ENCODE measurements at places on chromosomes 2 and 18.

- DNase-seq: peak; percentile 94
These were observed 2.7 kb downstream of the PER2 start for GRCh38 chr2:238285653-238286082.

DNA sequence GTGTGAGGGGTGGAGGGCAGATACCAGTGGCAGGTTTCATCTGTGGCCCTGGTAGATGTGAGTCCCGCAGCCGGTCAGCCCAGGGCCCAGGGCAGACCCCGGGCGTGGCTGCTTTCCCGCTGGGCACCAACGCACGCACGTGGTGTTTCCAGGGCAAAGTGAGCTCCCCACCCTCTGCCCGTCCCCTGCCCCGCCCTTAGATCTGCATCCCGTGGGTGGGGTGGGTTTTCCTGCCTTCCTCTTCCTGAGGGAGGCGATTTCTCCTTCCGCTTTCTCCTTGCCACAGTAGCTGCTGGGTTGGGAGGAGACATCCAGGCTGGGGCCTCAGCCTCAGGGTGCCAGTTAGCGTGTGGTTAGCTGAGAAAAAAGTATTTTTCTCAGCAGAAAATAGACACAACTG, 49.6 kb downstream of the ODC1 start:
- no peak for DNase-seq

- peak; percentile 56 for DNase-seq
These were observed 103.4 kb upstream of the RASGRP3 start for GRCh38 chr2:33372940-33373553.

GRCh38 chr2:232286001-232286868, 92.3 kb upstream of the ALPP start:
- no peak for DNase-seq

DNA sequence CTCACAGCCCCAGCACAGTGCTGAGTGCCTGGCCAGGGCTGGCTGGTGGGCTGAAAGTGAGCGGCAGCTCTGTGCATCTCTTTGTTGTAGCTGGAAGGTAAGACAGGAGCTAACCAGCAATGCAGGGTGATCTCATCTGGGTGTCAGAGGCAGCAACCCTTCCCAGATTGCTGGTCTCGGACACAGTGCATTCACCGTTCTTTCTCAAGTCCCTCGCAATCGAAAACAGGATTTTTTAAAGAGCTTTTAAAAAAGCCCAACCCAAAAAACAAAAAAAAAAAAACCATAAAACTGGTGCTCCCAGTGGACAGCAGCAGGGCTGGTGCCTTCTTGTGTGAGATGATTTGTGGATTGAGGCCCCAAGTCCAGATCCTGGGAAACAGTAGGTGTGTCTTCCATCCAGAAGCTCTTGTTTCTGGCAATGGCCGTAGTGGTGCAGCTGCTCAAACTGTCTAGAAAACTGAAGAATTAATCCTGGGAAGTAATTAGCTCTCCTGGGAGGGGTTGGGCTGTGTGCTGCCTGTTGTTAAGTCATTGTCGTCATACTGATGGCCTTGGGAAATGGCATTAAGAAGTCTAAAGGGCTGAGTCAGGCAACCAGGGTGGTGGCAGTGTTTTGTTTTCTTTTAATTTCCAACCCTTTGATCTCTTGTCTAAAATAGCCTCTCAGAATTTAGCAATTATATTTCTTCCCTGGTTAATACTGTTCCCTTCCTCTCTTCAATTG, 156.7 kb downstream of the KLHL29 start:
- DNase-seq: no peak

GRCh38 chr2:129733041-129733440, 246.4 kb upstream of the RAB6C start:
- no peak for DNase-seq

DNA sequence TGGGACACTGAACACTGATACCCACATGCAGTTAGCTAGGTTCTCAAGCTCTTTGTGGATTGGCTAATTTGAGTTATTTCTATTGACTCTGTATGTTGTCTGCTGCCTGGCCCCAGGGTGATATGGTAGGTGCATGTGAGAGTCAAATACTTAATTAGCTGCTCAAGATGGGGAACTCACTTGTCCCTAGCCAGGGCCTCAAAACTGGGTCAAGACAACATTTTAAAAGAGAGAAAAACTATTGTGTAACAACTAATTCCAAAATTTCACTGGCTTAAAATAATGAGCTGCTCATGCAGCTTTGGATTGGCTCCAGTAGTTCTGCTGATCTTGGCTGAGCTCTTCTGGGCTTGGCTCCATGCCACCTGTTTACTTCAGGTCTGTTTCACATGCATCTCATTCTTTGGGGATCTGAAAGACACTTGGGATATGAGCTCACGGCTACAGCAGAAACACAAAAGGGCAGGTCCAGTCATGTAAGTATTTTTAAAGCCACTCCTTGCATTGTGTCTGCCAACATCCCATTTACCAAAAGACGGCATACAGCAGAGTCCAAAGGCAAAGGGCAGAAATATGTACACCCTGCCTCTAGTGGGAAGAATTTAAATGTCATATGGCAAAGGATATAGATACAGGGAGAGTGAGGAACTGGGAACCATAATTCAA, 716.8 kb downstream of the SUCLG1 start:
- peak; percentile 8 for DNase-seq

- no peak for DNase-seq
These were observed 16.3 kb downstream of the ALLC start for GRCh38 chr2:3674066-3674845.

DNA sequence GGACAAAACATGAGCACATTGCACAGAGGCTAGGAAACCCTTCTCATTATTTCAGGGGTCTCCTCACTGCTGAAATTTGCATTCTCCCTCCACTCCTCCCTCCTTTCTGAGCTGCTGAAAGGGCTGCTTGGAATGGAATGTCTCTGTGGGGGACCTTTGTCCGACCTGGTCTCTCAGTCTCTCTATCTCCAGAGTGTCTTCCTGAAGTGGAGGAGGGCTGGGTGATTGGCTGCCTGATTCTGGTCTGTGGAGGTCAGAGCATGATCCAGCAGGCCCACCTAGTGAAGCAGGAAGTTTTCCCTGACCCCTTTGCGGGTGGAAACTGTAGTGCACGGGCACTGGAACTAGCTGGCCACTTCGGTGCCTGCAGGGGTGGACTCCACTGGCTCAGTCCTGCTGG, 560.5 kb upstream of the HS6ST1 start:
- no peak for DNase-seq

GRCh38 chr2:204900910-204901309, 355.6 kb downstream of the PARD3B start:
- peak; percentile 70 for DNase-seq

GRCh38 chr2:120014226-120014980, 1.5 kb downstream of the EPB41L5 start:
- peak; percentile 35 for DNase-seq

- DNase-seq: no peak
These were observed 91.0 kb downstream of the DGKD start for GRCh38 chr2:233445152-233445830.

GRCh38 chr2:40346535-40347354, 105.1 kb downstream of the SLC8A1 start:
- DNase-seq: no peak

DNA sequence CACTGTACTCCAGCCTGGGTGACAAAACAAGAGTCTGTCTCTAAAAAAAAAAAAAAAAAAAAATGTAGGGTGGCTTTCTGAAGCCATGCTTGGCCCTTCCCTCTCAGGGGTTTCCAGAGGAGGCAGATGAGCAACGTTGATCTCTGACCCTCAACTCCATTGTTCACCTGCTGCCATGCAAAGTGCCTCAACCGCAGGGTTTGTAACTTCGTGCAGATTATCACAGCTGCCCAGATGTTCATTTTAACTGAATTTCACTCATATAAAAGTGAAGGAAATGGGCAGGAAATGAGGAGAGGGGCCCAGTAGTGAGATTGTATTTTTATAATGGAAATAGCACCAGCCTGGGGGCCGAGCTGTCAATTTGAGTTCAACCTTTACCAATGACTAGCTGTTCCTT, 14.9 kb upstream of the B3GNT2 start:
- no peak for DNase-seq

DNA sequence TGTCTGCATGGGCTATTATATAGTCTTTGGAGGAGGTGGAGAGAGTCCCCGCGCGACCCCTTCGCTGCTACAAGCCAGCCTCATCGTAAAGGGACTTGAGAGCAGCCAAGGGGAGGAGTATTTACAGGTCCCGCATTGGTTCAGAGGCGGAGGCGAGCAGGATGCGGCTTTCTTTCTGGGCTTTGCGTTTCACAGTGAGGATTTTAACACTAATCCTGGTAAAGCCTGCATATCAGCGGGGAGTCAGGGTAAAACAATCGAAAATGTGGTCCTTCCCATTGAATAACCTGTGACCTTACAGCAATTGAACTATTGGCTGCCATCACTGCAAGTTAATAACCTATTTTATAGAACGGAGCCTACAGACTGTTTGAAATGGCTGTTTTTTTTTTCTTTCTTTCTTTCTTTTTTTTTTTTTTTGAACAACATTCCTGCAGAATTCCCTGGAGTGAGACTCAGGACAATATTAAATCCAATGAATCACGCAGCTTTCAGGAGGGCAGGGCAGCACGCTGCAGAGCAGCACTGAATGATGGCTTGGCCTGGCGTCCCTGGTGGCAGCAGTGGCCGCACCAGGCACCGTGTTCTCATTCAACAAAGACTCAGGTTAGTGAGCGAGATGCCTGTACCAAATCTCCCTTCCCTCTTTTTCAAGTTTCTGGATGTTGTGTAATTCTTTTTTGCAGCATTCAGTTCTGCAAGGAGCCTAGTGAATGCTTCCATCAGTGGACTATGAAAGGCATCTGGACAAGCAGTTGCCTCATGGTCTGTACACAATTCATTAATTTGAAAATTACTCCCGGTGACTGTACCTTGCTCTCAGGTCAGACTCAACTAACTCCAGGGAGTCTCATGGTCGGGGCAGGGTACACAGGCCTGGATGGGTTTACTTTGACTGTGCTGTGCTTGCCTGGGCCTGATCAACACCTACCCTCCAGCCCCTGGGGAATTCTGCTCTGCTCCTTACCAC, 19.8 kb downstream of the SMIM21 start:
- no peak for DNase-seq
